ENCODE measurements at places on chromosomes 4 and X. TPM values are rescaled to one million over a fixed set of nuclear protein-coding genes. Genes with fewer than 3 reads are reported as not detected.

Gene S100G
- not detected for total RNA-seq

GRCh38 chr4:7166237-7166636, 26.1 kb upstream of the SORCS2 start:
- DNase-seq, result no peak

DNA sequence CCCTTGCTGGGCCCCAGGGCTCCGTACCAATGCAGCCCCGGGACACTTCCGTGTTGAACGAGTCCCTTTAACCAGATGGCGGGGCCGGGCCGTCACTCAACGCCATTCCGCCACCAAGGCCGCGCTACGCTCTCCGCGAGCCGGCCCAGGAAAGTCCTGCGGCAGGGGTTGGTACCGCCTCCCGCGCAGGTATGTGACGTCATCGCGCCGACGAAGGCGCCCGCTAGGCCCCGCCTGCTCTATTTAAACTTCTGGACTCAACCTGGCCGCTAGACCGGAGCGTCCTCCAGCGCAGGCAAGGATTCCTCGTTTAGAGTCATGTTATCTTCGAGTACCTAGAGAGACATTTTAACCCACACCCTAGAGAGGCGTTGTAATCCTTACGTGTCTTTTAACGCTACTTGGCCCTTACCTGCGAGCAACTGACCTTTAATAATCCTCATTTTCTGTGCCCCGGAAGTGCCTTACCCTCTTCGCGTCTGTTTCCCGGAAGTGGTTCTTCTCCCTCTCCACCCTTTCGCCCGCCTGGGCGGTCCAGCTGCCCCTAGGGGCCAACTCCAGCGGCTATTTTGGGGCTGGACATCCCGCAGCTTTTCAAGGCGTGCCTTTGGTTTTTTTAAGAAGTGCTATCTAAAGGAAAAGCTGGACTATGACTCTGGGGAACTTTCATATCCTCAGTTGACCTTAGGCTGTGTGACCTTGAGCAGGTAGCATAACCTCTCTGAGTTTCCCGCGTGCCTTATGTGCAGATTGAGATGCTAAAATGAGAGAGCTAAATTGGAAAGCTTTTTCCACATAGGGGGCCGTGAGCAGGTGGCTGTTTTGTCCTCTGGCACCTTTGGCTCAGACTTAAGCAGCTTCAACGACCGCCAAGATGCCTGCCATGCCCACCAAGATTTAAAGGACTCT, at the start of gene PNPLA4:
TSS of gene PNPLA4 (minus strand) at position 155 of the 909 bp plus-strand sequence. CDS start 1,294 bp downstream, outside the sequence.
- peak; percentile 68 for DNase-seq

GRCh38 chr4:102114118-102114630, 231.1 kb downstream of the SLC39A8 start:
- DNase-seq, result no peak

- DNase-seq, result no peak
These were observed 4.7 kb downstream of the LIMCH1 start for GRCh38 chr4:41542526-41543275.

Gene MEPE
- total RNA-seq, result not detected

Gene DUSP9
- total RNA-seq, result not detected

- no peak for DNase-seq
These were observed 15.6 kb downstream of the ATP2B3 start for GRCh38 chrX:153533091-153533490.

GRCh38 chr4:153137677-153138630, 66.3 kb upstream of the TRIM2 start:
- DNase-seq, result no peak

Gene PSAPL1
- not detected for total RNA-seq

GRCh38 chrX:106201502-106202178, 33.5 kb downstream of the PWWP3B start:
- no peak for DNase-seq

DNA sequence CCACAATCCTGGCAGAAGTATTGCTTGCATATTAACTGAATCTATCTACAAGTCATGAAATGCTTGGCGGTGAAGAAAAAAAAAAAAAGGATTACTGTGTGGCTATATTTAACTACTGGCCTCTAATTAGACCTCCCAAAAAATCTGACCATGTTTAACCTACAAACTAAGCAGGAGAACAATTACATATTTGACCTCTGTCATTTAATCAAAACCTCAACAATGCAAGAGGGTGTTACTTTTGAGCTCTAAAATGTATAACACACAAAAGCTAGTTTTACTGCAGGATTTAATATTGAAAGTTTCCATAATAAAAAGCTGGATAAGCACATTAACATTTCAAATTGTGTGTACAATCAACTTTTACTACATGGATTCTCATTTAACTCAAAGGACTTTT, 1.5 kb downstream of the ITM2A start:
- DNase-seq, result no peak

Gene IDH3G
- 79.5 TPM for total RNA-seq

- DNase-seq, result no peak
These were observed 154.4 kb upstream of the ETNPPL start for GRCh38 chr4:108917255-108917654.

Gene TCP11X1
- not detected for total RNA-seq

GRCh38 chr4:89992744-89993143, 98.1 kb downstream of the MMRN1 start:
- DNase-seq, result no peak

DNA sequence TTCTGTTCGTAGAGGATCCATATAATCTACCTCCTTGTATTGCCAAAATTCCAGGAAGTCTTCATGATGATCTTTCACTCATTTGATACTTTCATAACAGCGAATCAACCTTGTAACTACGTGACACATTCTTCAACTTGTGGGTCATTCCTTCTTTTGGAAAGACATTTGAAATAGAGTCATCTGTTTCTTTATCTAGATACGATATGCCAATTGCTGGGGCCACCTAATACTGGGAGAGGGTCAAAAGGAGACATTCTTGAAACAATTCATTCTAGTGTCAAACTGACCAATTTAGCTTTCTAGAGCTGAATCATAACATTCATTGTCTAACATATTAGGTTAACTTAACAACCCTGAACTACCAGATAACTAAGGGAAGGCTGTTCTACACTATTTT, 62.9 kb upstream of the SMAD1 start:
- no peak for DNase-seq

DNA sequence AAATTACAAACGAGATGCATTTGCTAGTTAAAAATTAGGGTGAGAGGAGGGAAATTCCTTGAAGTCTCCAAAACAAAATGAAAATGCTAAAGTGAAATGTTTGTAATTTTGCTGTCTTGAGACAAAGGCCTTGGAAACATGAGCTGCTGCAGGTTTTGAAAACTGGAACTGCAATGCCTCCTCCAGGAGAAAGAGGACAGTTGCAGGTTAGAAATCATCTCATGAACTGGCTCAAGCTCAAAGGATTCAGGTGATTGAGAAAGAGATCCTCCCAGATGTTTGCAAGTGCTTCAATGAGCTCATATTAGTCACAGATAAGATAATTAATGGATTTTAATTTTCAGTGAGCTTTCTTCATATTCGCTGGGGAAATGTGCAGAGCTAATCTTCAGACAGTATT, 32.4 kb downstream of the SMPX start:
- peak; percentile 61 for DNase-seq

- no peak for DNase-seq
These were observed 70.5 kb upstream of the KLHL13 start for GRCh38 chrX:118187100-118187499.

- DNase-seq, result peak; percentile 59
These were observed 1.3 kb downstream of the PKD2 start for GRCh38 chr4:88008743-88009171.

GRCh38 chr4:81039351-81039972, 9.0 kb downstream of the BMP3 start:
- peak; percentile 17 for DNase-seq

- peak; percentile 44 for DNase-seq
These were observed 26.5 kb downstream of the HCCS start for GRCh38 chrX:11137543-11138139.
